ENCODE measurements at places on chromosomes 4 and X. TPM values are rescaled to one million over a fixed set of nuclear protein-coding genes. Genes with fewer than 3 reads are reported as not detected.

The METAP1 gene
- 33.8 TPM for total RNA-seq

The GABRG1 gene
- not detected for total RNA-seq

The GPR101 gene
- not detected for total RNA-seq

The STAG2 gene
- total RNA-seq, result 66.0 TPM

The ENPP6 gene
- 0.91 TPM for total RNA-seq

The USP17L10 gene
- total RNA-seq, result not detected

The RFC1 gene
- 38.4 TPM for total RNA-seq

The WWC2 gene
- total RNA-seq, result 59.6 TPM

The FGD1 gene
- total RNA-seq, result 4.7 TPM

The DCAF4L1 gene
- 0.16 TPM for total RNA-seq

The WDR44 gene
- 15.5 TPM for total RNA-seq

The GIMD1 gene
- total RNA-seq, result not detected

The CENPE gene
- 2.5 TPM for total RNA-seq

The ARX gene
- total RNA-seq, result 0.31 TPM

The RPS3A gene
- 1,658 TPM for total RNA-seq

The NIPAL1 gene
- 6.9 TPM for total RNA-seq

The S100G gene
- not detected for total RNA-seq

The MSANTD1 gene
- total RNA-seq, result 0.91 TPM

The GRID2 gene
- total RNA-seq, result 0.19 TPM

The FRMPD4 gene
- total RNA-seq, result not detected

The CDKL2 gene
- 15.9 TPM for total RNA-seq

The SCML2 gene
- 1.4 TPM for total RNA-seq

The XKRX gene
- 0.63 TPM for total RNA-seq

The ITIH6 gene
- not detected for total RNA-seq

The FAM149A gene
- 37.8 TPM for total RNA-seq

The PAGE4 gene
- total RNA-seq, result not detected

The CLDN22 gene
- total RNA-seq, result not detected

The EDNRA gene
- 8.1 TPM for total RNA-seq
